ENCODE measurements at places on chromosomes 13 and 19.

DNA sequence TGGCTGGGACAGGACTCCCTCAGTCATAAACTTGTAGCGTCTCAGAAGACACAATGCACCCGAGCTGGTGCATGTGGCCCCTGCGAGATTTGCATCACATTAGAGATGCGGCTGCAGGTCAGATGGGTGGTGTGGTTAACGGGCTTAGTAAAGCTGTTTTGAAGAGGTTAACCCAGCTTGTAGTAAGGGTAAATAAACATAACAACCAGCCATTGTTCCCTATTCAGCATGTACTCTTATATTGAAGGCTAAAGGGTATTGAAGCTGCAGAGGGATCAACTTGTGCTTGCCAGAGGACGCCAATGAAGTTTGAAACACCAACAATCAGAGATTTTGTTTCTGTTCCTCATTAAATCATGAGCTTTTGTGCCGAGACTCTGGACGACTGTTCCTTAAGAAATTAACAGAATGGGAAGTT, 79.4 kb downstream of the ZIC5 start:
- DNase-seq: no peak

DNA sequence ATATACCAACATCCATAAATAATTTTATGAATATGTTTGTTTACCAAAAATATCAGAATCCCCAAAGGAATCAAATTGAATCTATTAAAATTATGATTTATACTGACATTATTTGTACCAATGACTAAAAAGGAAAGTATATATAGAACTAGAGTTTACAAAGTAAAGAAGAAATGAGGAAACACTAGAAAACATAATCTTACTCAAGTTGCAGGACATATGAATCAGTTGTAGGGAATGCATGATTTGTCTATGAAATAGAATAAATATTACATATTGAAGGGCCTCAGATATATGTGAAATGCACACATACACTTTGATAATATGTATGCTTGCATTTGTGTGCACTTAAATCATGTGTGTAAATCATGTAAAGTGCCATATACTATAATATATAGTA, 1466.4 kb downstream of the EFNB2 start:
- peak; percentile 12 for DNase-seq

DNA sequence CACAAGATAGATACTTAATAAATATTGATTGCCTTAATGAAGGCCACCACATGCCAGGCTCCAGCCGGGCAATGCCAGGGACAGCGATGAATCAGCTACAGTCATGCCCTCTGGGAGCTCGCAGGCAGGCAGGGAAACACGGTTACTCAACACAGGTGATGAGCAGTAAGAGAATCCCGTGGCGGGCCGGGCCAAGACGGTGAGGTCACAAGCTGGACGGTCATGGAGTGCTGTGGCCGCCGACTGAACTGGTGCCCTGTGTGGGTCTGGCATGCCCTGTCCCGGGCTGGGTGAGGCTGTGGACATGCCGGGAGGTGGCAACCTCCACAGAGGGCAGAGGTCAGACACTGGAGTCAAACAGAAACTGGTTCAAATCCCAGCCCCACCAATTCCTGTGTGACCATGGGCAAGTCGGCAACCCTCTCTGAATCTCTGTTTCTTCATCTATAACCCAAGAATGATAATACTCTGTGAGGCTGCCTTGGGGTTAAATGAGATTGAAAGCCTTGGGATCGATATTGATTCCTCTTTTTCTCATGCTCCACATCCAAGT, 13.2 kb upstream of the PAK4 start:
- peak; percentile 62 for DNase-seq

- no peak for DNase-seq
Measured at GRCh38 chr19:1911098-1911497, 5.9 kb downstream of the ADAT3 start.

- DNase-seq: no peak
Measured at GRCh38 chr13:104817271-104817670, 1718.2 kb downstream of the EFNB2 start.

- DNase-seq: no peak
Measured at GRCh38 chr13:52644108-52644507, 1.9 kb downstream of the HNRNPA1L2 start.

GRCh38 chr13:27923794-27924528, 4.2 kb downstream of the PDX1 start:
- DNase-seq: no peak

DNA sequence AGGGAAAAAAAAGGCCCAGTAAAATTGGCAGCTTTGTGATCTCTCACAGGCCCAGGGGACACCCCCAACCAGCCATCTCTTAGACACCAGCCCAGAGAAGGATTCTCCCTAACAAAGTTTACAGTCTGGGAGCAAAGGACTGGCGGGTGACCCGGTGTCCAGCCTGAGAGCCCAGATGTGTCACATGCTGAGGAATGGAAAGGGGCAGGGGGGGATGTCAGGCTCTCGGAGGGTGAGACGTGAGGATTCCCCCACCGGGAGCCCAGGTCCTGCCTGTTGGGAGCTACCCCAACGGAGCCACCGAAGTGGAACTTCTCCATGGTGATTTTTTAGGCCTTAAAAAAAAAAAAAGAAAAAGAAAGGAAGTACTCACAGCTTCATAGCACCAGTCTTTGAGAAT, 4.8 kb upstream of the CTXN1 start:
- DNase-seq: no peak

Measured in amniotic epithelial cell (primary cell).